ENCODE measurements at places on chromosomes 6 and 20.

DNA sequence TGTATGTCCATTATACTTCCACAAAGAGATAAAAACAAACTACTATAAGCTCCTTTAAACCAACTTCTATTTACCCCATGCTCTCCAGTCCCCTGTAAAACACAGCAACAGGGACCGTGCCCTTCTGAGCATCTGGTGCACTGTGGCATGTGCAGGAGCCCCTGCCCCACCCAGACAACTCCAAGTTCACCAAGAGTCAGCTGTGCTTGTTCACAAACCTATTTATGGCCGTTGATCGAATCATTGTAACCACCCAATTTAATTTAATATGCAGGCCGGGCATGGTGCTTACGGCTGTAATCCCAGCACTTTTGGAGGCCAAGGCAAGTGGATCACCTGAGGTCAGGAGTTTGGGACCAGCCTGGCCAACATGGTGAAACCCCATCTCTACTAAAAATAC lies 13.7 kb upstream of the BLCAP start:
- no peak for DNase-seq

DNA sequence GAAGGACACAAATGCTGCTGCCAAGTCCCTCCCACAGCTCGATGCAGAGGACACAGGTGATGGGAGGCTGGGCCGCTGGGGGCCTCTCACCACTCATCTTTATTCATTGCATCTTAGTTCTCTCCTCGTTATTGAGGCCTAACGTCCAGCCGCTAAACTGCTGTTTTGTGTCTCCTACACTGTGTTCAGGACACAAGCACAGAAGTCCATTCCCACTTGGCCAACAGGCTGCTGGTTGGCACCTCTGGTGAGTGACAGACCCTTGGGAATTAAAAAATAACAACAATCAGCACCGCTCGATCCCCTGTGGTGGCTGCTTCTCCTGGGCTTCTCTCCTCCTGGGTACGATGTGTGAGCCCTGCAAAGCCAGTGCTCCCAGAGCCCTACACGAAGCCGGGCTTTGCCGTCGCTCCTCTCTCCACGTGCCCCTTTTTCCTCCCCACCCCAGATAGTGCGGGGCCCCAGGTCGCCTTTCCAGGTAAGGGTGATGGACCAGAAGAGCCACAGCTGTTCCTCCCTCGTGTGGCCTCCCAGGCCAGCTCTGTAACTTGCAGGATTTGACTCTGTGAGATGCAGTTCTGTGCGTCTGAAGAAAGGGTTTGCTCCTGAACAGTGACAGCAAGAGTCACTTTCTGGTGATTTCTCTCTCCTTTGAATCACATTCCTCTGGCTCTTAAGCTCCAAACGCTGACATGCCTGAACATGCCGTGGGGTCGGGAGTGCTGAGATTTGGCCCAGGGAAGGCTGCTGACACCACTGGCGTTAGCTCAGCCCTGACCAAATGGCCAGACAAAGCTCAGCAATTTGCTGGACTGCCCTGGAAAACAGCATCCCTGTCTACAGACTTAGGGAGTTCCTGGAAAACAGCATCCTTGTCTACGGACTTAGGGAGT lies 59.3 kb downstream of the DLL1 start:
- DNase-seq: no peak

GRCh38 chr20:18138639-18139583 lies 1.2 kb downstream of the KAT14 start:
- DNase-seq: no peak

DNA sequence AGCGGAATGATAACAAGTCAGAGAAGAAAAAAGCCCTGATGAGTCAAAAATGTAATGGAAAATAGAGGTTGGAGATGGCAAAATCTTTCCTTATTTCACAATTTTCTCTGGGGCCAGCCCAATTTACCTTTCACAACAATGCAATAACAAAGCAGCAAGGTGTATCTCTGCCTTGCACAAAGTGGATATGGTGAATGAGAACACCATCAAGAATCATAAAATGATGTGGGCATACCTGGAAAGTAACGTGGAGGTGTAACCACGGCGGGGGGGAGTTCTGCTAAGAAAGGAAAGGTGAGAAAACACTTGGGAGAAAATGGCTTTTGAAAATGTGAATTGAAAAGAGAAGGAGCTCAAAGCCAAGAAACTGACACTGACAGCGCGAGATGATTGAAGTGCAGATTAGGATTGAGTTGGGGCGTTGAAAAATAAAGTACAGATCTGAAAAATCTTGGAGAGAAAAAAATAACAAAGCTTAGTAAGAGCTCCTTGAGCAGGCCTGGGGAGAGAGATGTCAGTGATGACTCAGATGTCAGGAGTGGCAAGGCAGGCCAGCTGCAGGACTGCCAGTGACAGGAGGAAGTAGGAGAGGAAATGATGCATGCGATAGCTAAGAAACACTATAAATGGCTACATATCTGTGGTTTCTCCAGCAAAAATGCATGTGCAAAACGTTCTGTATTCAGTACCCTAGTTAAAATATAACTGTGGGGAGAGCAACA lies 26.2 kb downstream of the ARHGAP18 start:
- DNase-seq: peak; percentile 23

DNA sequence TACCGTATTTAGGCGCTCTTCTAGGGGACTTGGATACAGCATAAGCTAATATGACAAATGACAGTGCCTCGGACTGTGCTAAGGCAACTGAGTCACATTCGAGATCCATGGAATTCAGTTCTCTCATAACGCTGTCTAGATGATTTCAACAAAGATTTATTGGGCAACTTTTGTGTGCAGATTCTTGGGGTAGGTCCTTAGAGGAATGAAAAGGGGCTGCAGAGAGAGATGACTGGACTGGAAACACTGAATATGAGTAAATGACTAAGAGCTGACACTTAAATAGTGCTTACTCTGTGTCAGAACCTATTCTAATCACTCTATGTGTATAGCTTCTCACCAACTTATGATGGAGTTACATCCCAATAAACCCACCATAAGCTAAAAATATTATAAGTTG lies 36.4 kb upstream of the MARCKS start:
- no peak for DNase-seq

DNA sequence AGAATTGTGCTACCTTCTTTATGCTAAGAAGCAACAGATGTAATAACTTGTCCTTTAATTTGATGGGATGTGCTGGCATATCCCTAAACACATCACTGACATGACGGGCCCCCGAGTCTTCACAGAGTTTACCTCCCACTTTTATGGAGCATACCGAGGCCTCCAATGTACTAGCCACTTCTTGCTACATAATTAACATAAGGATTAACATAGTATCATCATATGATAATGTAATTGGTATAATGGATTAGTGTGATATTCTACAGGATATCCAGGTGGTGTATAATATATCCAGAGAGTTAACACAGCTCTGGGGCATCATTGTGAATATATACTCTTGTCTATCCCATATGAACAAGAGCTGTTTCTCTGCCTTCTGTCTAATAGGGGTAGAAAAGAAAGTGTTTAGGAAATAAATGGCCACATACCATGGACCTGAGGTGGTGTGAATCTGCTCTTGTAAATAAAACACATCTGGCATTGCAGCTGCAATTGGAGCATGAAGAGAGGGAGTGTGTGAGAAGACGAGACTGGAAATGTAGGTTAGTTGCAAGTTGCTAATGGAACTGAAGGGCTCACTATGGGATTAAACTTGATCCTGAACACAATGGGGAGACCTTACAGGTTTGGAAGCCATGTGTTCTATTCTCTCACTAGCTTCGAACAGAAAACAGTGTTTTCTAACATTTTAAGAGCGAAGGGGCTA lies 102.3 kb downstream of the IYD start:
- DNase-seq: no peak

DNA sequence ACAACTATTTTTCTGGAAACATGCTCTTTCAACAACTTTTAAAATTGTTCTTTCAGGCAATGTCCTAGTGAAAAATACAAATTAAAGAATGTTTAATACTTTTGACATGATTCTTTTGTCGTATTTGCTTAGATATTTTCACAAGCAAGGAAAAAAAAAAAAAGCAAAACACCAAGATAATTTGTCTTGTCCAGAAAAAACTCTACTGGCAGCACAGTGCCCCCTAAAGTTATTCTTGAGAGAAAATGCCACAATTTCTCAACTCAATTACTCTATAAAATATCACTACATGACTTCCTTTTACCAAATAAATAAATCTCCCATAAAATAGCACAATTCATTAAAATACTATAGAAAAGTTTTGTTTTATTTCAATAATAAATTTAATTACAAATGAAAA lies 652.5 kb upstream of the EPHA7 start:
- no peak for DNase-seq

- DNase-seq: no peak
These were observed 418.6 kb upstream of the MAN1A1 start for GRCh38 chr6:119768201-119768600.

- no peak for DNase-seq
These were observed 57.9 kb upstream of the DACT2 start for GRCh38 chr6:168377484-168377855.

Data from activated CD4-positive, CD25-positive, alpha-beta regulatory T cell (primary cell).